ENCODE measurements at places on chromosomes 2 and 18. TPM values are rescaled to one million over a fixed set of nuclear protein-coding genes. Genes with fewer than 3 reads are reported as not detected.
A peak's percentile ranks its signal among the peaks of the same experiment; 100 is the strongest.

TNFRSF11A gene
- 4.9 TPM for total RNA-seq

WDPCP gene
- 16.2 TPM for total RNA-seq

MSTN gene
- 0.27 TPM for total RNA-seq

RNMT gene
- total RNA-seq, result 19.0 TPM

EN1 gene
- not detected for total RNA-seq

OXER1 gene
- total RNA-seq, result 4.6 TPM

UGP2 gene
- 103 TPM for total RNA-seq

VSNL1 gene
- total RNA-seq, result not detected

SLC4A5 gene
- total RNA-seq, result 9.5 TPM

- no peaks in the 10 kb centered on the region for H3K27me3 ChIP-seq
- no peaks in the 10 kb centered on the region for H3K36me3 ChIP-seq
- H3K27ac ChIP-seq, result no peak overlapping the region
- no peak overlapping the region for H3K4me3 ChIP-seq
Observed at GRCh38 chr2:215019521-215020145, 118.8 kb downstream of the ABCA12 start.

DNA sequence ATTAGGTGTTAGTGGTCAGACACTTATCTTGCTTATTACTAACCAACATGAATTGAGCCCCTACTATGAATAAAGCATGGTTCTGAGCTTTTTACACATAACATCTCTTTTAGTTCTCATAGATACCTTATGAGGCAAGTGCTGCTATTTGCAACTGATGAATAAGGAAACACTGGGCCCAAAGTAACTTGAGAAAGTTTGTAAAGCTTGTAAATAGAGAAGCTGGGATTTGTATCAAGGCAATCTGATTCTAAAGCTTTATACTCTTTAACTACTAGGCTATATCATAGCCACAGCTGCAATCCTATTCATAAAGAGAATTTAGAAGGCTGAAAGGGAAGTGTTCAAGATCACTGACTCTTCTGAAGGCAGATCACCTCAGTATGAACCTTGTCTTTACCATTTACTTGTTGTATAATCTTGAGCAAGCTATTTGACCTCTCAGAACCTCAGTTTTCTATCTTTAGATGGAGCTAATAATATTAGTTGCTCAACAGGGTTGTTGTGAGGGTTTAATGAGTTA, 60.4 kb downstream of the ABCB11 start:
- no peaks in the 10 kb centered on the region for H3K36me3 ChIP-seq
- no peaks in the 10 kb centered on the region for H3K4me1 ChIP-seq
- H3K27ac ChIP-seq, result no peak overlapping the region
- H3K4me3 ChIP-seq, result no peak overlapping the region
- no peaks in the 10 kb centered on the region for H3K27me3 ChIP-seq

GRCh38 chr2:153519257-153519875, 40.8 kb upstream of the RPRM start:
- no peaks in the 10 kb centered on the region for H3K36me3 ChIP-seq
- no peaks in the 10 kb centered on the region for H3K4me1 ChIP-seq
- H3K27me3 ChIP-seq, result no peaks in the 10 kb centered on the region
- no peak overlapping the region for H3K4me3 ChIP-seq
- no peak for DNase-seq
- no peak overlapping the region for H3K27ac ChIP-seq

DNA sequence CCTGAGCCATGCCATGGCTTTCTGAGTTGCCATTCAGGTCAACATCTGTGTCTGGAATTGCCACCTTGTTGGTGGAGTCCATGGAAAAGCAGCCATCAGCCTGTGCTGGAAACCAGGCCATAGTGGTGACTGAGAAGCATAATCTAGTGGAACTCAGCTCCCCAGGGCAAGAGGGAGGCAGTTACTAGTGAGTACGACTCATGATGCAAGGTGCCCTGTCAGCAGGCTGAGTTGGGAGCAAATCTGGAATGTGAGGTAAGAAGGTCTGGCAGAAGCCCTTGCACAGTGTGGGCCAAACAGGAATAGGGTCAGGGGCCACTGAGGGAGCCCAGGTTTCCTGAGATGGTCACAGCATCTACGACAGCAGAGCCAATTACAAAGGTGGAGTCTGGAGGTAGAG, 37.1 kb downstream of the SULT1C2 start:
- no peak overlapping the region for H3K4me3 ChIP-seq
- H3K27ac ChIP-seq, result no peak overlapping the region
- H3K27me3 ChIP-seq, result no peaks in the 10 kb centered on the region
- H3K36me3 ChIP-seq, result no peaks in the 10 kb centered on the region

- H3K4me3 ChIP-seq, result no peak overlapping the region
- no peak for DNase-seq
- no peaks in the 10 kb centered on the region for H3K27me3 ChIP-seq
Observed at GRCh38 chr2:82959727-82960126, 1499.4 kb downstream of the SUCLG1 start.

DNA sequence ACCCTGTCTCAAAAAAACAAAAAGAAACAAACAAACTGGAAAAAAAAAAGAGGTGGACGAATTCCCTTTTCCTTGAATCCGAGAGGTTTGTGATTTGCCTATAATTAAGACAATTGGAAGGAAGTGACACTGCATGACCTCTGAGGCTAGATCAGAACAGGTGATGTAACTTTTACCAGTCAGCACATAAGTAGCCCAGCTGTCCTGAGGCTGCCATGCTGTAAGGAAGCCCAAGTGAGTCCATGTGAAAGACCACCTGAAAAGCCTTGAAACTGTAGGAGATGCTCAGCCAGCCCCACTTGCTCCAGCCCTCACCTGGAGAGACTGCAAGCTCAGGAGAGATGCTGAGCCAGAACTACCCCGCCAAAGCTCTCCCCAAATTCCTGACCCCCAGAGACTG, 166.8 kb downstream of the TGIF1 start:
- no peaks in the 10 kb centered on the region for H3K36me3 ChIP-seq
- H3K27ac ChIP-seq, result no peak overlapping the region
- no peak for DNase-seq
- peaks cover 2% of the 10 kb centered on the region for H3K4me1 ChIP-seq
- H3K4me3 ChIP-seq, result no peak overlapping the region
- H3K27me3 ChIP-seq, result no peaks in the 10 kb centered on the region

GRCh38 chr2:55616551-55617174, 759 bp downstream of the PPP4R3B start:
- peak overlapping the region; percentile 93 for H3K4me3 ChIP-seq
- peak overlapping the region; percentile 98 for H3K27ac ChIP-seq
- no peaks in the 10 kb centered on the region for H3K27me3 ChIP-seq
- no peak for DNase-seq
- peaks cover 43% of the 10 kb centered on the region for H3K4me1 ChIP-seq

GRCh38 chr2:196927376-196928225, 1.1 kb upstream of the PGAP1 start:
- no peak for DNase-seq
- peaks cover 7% of the 10 kb centered on the region for H3K4me1 ChIP-seq
- H3K36me3 ChIP-seq, result no peaks in the 10 kb centered on the region
- peak overlapping the region; percentile 87 for H3K27ac ChIP-seq
- peak overlapping the region; percentile 71 for H3K4me3 ChIP-seq
- no peaks in the 10 kb centered on the region for H3K27me3 ChIP-seq

- H3K4me3 ChIP-seq, result no peak overlapping the region
- no peaks in the 10 kb centered on the region for H3K36me3 ChIP-seq
- peak overlapping the region; percentile 86 for H3K27ac ChIP-seq
- H3K4me1 ChIP-seq, result peaks cover 62% of the 10 kb centered on the region
- no peak for DNase-seq
Observed at GRCh38 chr2:178859730-178860129, 52.5 kb upstream of the TTN start.

GRCh38 chr2:55224761-55225261, 7.3 kb downstream of the CLHC1 start:
- no peak for DNase-seq
- no peaks in the 10 kb centered on the region for H3K27me3 ChIP-seq
- H3K36me3 ChIP-seq, result no peaks in the 10 kb centered on the region
- no peak overlapping the region for H3K4me3 ChIP-seq

DNA sequence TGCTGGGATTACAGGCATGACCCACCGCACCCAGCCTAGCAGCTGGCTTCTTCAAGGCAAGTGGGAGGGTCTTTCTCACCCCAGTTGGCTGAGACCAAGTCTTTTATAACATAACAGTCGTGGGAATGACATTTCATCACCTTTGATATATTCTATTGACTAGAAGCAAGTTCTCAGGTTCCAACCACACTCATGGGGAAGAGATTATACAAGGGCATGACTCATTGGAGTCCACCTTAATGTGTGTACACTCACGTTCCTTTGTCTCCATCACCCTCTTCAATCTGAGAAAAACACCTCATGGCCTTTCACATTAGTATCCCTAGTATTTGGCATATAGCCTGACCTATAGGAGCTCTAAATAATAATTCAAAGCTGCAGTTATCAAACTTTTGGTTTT, 2.8 kb upstream of the BBS5 start:
- H3K4me3 ChIP-seq, result no peak overlapping the region
- no peak for DNase-seq
- peaks cover 9% of the 10 kb centered on the region for H3K4me1 ChIP-seq
- no peaks in the 10 kb centered on the region for H3K27me3 ChIP-seq

DNA sequence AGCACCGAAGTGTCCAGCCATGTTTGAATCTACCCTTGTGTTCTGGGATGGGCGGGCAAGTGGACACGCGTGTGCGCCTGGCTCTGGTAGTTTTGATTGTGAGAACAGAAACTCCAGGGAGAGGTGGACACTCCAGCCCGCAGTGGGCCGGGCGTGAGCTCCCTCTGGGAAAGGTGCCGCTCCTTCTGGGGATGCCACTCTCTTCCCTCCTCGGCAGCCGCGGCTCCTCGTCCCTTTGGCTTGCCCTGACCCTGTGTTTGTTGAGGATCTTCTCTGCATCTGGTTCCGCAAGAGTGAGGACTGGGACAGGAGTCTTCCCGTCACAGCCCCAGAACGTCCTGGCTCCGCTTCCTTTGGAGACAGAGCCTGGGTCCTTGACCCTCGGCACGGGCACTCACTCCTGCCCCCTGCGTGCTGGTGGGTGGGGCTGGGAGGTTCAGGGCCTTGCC, 1.3 kb downstream of the CTDP1 start:
- no peaks in the 10 kb centered on the region for H3K36me3 ChIP-seq
- H3K27me3 ChIP-seq, result no peaks in the 10 kb centered on the region
- H3K27ac ChIP-seq, result no peak overlapping the region

- no peaks in the 10 kb centered on the region for H3K36me3 ChIP-seq
- H3K27ac ChIP-seq, result no peak within 1 kb of the TSS
- H3K4me1 ChIP-seq, result no peaks in the 10 kb centered on the region
Observed at GRCh38 chr2:203706403-203706802, at the start of gene CD28. CD28 (plus strand) TSS chr2:203706639; CDS start chr2:203706697, 58 bp downstream.

- H3K27me3 ChIP-seq, result no peaks in the 10 kb centered on the region
- no peak for DNase-seq
- H3K4me1 ChIP-seq, result peaks cover 21% of the 10 kb centered on the region
- H3K27ac ChIP-seq, result peak overlapping the region; percentile 99
- H3K36me3 ChIP-seq, result peaks cover 18% of the 10 kb centered on the region
Observed at GRCh38 chr18:12306752-12307700, 1.0 kb upstream of the TUBB6 start.

- no peaks in the 10 kb centered on the region for H3K36me3 ChIP-seq
- H3K4me1 ChIP-seq, result no peaks in the 10 kb centered on the region
- no peaks in the 10 kb centered on the region for H3K27me3 ChIP-seq
- peak; percentile 21 for DNase-seq
- no peak overlapping the region for H3K27ac ChIP-seq
- no peak overlapping the region for H3K4me3 ChIP-seq
Observed at GRCh38 chr2:234335661-234336228, 161.1 kb downstream of the ARL4C start.

DNA sequence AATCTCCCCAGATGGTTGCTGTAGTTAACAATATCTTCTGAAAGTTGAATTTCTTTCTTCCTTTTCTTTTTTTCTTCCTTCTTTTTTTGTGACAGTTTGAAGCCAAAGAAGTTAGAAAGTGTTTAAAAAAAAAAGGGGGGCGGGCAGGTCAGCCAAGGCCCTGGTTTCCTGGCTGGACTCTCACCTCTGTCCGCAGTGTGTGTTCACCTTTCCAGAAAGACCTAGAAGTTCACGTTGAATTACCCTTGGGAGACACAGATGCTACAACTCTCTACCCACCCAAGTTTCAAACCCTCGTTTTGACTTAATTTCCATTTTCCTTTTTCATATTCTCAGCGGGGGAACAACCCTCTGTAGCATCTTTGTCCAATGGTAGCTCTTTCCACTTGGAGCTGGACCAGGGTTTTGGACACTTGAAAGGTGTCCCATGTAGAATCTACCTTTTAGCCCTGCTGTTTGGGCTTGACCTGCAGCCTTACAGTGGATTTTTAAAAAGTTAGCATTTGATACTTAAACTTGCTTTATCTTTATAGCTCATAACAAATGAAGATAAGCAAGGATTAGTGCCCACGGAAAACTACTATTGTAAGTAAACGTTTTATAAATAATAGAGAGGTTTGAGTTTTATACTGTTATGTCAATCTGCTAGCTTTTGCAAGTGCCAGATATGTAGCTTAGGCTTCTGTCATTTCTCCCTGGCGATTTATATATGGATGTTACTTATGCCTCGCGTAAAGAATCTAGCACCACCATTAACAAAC, 20.0 kb downstream of the MEP1B start:
- peaks cover 4% of the 10 kb centered on the region for H3K4me1 ChIP-seq
- H3K36me3 ChIP-seq, result no peaks in the 10 kb centered on the region
- no peak for DNase-seq
- H3K4me3 ChIP-seq, result no peak overlapping the region
- H3K27me3 ChIP-seq, result no peaks in the 10 kb centered on the region
- H3K27ac ChIP-seq, result no peak overlapping the region

DNA sequence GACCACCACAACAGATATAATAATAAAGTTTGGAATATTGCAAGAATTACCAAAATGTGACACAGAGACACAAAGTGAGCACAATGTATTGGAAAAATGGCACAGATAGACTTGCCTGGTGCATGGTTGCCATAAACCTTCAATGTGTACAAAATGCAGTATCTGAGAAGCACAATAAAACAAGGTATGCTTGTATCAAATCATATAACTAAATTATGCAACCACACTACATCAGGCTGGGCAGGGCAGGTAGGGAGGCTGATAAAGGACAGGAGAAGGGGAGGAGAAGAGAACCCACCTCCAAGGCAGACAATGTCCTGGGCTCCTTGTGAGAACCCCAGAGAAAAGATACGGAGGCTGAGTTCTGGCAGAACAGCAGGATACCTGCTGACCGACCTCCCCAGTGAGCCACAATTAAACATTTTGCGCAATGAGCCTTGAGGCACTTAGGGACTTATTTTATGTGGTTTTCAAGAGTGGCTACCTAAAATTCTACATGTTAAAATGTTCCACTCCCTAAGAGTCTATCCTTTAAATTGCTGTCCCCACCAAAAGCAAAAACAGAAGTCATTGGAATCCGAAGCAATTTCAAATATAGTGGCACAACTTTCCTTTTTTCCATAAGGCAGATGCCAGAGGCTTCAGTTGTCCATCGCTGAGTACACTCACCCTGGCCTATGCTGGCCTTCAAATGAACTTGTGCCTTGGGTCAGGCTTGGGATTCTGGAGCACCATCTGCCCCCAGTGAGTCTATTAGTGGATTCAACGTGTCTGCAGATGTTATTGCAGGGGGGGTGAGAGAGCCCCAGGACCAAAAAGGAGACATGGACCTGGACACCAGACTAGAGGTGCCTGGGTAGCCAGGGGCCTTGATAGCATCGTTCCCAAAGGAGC, 16.8 kb downstream of the WDFY1 start:
- H3K27me3 ChIP-seq, result no peaks in the 10 kb centered on the region
- no peak overlapping the region for H3K4me3 ChIP-seq
- no peaks in the 10 kb centered on the region for H3K36me3 ChIP-seq
- no peak for DNase-seq
- H3K4me1 ChIP-seq, result peaks cover 22% of the 10 kb centered on the region

GRCh38 chr2:120815292-120815691, 79.6 kb downstream of the GLI2 start:
- no peak overlapping the region for H3K27ac ChIP-seq
- H3K4me3 ChIP-seq, result no peak overlapping the region
- H3K4me1 ChIP-seq, result peaks cover 23% of the 10 kb centered on the region
- no peak for DNase-seq

Data from thoracic aorta (tissue), 2 donors.